ENCODE measurements at places on chromosomes 3 and 15.
A peak's percentile ranks its signal among the peaks of the same experiment; 100 is the strongest.

- DNase-seq, result no peak
Measured at GRCh38 chr3:184315871-184316661, 1.7 kb downstream of the EIF4G1 start.

- DNase-seq, result no peak
Measured at GRCh38 chr3:152497890-152498289, 229.2 kb downstream of the MBNL1 start.

- no peak for DNase-seq
Measured at GRCh38 chr15:80819001-80819400, 39.8 kb downstream of the CEMIP start.

GRCh38 chr3:162443376-162443775, 946.8 kb downstream of the OTOL1 start:
- no peak for DNase-seq

- DNase-seq, result peak; percentile 34
Measured at GRCh38 chr15:52445553-52445952, 83.1 kb downstream of the MYO5A start.

DNA sequence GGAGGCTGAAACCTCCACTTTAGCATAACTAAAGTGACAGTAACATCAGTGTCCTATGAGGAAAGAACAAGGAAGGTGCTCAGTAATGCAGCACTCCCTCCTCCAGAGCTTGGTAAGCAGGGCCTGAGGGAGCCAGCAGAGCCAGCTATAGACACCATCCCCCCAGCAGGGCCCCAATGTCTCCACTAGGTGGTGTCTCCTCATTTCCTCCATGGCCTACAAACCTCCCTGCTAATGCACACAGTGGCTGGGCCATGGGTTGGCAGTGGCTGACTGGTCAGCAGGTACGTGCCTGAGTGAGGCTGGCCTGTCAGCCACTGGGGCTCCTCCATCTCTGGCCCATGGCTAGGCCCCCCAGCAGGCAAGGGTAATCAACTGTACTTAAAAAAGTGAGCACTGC, 13.6 kb downstream of the MRPS25 start:
- peak; percentile 60 for DNase-seq

- DNase-seq, result no peak
Measured at GRCh38 chr3:8524656-8525399, 23.2 kb downstream of the LMCD1 start.

DNA sequence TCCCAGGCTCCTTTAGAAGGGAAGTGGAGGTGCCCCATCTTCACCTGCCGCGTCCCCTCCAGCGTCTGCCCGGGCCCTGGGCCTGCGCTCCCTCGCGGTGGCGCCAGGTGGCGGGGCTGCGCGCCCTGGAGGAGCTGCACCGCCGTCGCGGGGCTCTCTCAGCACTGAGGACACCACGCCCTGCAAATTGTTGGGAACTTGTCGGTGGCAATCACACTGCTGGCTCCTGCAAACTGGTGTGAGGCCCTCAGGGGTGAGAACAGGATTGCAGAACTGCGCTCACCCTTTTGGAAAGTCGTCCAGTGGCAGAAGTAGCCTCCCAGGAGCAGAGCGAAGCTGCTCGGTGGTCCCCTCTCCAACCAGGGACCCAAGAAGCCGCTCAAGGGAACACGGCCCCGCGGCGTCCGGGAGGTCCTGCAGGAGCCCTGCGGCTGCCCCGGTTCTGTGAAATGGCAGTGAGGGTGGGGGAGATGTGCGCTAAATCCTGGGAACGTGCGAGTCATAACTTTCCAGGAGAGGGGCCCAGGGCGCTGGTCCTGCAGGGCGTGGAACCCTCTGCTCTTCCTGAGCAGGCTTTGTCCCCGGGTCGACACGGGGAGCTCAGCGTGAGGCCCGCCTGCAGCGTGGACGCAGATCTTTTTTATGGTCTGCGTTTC, 995 bp upstream of the LRRK1 start:
- peak; percentile 60 for DNase-seq

DNA sequence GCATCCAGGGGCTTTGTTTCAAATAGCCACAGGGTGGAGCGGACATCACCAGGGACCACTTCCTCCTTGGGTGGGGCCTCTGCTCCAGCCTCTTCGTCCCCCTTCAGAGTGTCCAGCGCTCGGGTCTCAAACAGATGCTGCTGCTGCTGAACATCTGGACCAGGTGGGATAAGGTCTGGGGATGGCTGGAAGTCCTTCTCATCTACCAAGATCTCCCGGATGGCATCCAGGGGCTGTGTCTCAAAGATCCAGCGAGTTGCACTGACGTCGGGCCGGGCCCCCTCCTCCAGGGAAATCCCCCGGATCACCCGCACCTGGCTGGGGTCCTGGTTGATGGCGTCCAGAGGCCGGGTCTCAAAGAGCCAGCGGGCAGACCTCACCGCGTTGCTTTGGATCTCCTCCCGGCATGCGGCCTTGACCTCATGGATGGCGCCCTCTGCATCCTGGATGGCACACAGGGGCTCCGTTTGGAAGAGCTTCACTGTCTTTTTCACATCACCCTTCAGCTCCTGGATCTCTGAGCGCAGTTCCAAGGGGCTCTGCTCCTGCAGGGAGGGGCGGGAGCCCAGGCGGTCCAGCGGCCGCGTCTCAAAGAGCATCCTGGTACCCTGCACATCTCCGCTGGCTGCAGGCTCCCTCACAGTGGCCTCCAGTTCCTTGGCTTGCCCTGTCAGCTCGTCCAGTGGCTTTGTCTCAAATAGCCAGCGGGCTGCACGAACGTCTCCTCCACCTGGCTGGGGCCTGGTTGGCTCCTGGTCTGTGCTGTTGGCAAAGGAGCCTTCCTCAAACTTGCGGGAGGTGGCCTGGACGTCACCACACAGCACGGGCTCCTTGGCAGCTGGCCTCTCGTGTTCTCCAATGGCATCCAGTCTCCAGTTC, 3.9 kb downstream of the XIRP1 start:
- DNase-seq, result no peak
